Activated T-cell treated with anti-CD3 and anti-CD28 coated beads for 1 hour (primary cell): ENCODE measurements at places on chromosomes 6 and 20.

- no peak for DNase-seq
Observed at GRCh38 chr20:4195499-4195898, 180.1 kb upstream of the RNF24 start.

- DNase-seq, result no peak
Observed at GRCh38 chr6:12941422-12941821, 224.9 kb downstream of the PHACTR1 start.

DNA sequence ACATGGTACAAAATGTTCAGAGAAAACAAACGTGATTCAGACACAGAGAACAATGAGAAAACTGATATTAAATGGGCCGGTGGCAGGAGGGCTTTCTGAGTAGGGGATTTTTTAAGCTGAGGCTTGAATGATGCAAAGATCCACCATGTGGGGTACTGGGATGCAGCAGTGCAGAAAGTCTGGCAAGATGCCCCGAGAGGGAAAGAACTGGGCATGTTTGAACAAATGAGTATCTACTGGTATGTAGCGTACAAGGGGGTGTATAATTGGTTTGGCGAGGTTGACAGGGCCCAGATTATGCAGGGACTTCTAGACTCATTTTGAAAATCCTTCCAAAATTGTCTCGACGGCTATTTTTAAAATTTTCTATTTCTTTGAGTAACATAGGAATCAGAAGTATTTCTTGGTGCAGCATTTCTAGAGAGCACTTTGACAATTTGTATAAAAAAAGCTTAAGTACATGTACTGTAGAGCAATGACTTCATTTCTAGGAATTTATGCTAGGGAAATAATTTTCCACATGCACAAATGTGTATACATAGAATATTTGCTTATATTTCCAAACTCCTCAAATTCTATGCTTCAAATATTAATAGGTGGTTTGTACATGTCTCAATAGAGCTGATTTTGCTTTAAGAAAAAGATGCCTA lies 119.6 kb upstream of the DOK5 start:
- DNase-seq, result no peak

DNA sequence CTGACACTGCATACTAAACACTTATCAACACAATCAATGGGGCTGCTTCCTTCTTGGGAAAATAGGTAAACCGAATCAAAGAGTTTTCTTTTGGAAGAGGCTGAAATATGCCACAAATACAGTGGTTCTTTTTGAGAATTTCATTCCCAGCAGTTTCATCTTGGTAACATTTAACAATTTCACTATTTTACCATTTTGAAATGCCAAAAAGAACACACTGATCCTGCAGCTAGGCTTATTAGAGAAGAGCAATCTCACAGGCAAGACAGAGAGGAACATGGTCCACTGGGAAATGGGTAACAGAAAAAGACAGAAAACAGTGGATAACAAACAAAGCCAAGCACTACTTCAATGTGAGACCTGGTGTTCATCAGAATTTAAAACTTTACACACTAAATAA lies 2.5 kb downstream of the CNR1 start:
- DNase-seq, result no peak

DNA sequence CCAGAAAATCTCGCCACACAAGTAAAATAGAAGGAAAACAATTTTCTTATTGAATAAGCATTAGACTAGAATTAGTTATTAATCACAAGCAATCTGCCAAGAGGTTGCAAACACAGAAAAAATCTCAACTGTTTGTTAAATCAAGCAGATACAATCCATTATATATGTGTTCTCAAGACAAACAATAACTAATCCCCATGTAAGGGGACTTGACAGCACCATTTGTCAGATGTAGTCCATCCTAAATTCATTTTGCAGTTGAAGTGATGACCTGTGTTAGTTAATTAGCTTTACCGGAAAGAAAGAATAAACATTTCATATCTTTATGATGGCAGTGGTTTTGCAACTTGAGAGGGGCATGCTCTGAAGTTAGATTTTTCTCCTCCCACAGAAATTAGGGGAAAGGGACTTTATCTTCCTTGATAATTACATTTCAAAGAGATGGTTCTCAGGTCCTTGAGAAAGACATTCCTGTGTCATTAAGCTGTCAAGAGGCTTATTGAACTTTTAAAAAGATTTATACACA lies 1588.0 kb downstream of the GRIK2 start:
- DNase-seq, result no peak

- no peak for DNase-seq
Observed at GRCh38 chr6:170462366-170463020, 90.6 kb downstream of the PSMB1 start.

DNA sequence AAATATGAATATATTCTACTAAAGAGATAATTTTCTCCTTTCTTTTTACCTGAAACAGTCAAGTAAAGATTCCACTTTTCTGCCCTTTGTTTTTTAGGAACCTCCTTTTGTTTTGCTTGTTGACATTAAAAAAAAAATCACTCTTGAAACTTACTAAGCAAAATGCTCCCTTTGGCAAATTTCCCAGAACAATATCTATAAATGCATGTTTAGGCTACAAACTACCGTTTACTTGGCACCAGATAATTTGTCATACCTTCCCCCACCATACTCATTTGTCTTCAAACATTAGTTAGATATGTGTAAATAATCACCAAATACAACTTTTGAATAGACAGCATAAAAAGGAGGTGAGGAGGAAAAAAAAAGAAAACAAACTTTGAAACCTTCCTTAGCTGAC lies 604.7 kb downstream of the RFPL4B start:
- no peak for DNase-seq

DNA sequence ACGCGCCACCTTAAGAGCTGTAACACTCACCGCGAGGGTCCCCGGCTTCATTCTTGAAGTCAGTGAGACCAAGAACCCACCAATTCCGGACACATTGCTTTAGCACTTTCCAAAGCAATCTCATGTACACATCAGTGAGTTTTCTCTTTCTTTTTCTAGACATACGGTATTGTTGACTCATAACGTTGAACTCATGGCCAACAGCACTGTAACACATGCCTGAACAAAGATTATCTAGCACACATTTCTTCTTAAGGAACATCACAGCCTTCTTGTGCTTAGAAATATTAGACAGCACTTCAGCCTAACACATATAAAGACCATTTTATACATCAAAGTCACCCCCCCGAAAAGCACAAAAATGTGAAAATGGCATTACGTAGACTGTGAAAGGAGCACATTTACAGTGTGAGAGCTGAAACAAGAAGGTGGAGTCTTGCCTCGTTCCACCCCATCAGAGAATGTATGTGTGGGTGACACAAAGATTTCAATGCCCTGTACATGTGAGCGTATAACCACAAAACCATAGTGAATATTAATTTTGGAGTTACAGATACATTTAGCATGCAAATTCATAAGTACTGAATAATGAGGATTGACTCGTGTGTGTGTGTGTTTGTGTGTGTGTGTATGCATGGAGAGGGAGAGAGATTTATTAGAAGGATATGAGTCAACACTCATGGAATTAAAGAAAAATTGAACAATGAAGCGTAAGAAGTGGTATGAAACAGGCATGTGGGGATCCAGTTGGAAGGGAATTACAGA lies 134.1 kb downstream of the FAM83B start:
- DNase-seq, result no peak

GRCh38 chr6:60952500-60952899 lies 1333.5 kb downstream of the KHDRBS2 start:
- DNase-seq, result no peak

DNA sequence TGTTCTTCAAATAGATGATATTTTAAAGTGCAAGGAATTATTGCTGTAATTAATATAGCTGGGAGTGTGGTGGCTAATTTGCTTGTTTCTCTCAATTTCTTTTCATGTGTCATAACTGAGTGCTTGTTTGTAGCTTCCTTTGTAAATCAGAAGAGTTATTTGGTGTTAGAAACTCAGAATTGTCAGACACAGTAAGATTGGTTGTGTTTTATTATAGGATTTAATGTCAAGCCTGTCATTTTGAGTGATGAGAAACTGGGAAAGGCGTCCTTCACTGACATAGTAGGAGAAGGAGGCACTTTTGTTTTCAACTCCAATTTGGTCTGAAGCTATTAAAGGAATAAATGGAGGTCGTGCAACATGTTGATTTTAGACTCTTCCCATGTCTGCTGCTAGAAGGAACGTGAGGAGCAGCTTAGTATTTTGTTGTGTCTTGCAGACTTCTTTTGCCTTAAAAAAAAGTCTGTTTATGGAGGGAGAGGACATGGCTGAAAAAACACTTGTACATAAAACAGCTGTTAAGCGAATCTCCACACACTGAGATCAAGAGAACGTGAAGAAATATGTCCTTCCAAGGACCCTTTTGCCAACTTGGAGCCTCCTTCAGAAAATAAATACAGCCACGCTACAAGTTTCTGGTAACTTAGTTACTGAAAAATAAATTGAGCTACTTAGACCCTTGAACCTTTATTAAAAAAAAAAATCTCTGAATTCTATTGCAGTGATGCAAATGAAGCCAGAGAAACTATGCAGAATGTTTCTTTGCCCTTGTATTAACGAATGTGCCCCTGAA lies 59.5 kb downstream of the BMP6 start:
- no peak for DNase-seq

GRCh38 chr20:47704746-47705496 lies 80.4 kb downstream of the SULF2 start:
- DNase-seq, result no peak

- no peak for DNase-seq
Observed at GRCh38 chr6:155212616-155213380, 51.0 kb upstream of the CLDN20 start.
